ENCODE measurements at places on chromosomes 12 and 14. TPM values are rescaled to one million over a fixed set of nuclear protein-coding genes. Genes with fewer than 3 reads are reported as not detected.

The TMEM121 gene
- polyA plus RNA-seq, result 3.3 TPM

The NPFF gene
- 1.1 TPM for polyA plus RNA-seq

The KLRC3 gene
- 0.41 TPM for polyA plus RNA-seq

DNA sequence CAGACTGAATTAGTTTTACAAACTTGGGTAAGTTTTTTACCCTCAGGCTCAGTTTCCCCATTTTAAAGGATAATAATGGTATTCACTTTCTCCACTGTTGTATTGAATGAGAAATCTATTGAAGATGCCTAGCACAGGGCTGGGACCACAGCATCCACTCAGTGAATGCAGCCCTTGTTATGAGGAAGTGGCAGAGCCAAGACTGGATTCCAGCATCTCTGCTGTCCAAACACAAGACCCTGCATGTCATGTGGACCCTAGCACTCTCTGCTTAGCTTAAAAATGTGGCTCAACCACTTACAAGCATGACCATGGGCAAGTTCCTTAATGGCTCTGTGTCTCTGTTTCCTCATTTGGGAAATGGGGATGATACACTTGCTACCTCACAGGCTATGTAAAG, 24.1 kb upstream of the TRIM9 start:
- no peak for DNase-seq

DNA sequence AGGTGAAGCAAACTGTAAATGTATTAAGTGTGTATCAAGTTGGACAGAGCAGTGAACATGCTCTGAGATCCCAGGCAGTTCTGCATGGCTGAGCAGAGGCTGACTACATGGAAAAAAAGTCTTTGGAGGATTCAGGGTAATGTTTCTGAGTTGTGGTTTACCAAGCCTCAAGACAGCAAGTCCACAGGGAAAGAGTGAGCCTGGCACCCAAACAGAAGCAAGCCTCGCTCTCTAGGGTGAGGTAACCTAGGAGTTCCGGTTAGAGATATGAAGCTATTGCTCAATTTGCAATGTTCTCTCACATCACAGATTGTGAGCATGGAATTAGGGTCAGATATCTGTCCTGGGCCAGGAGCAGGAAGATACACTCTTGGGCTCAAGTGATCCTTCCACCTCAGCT, 158.6 kb downstream of the MON2 start:
- DNase-seq, result no peak

GRCh38 chr14:96376093-96376492, 12.8 kb downstream of the GSKIP start:
- no peak for DNase-seq

- DNase-seq, result no peak
Observed at GRCh38 chr14:55399852-55400251, 11.8 kb downstream of the ATG14 start.

DNA sequence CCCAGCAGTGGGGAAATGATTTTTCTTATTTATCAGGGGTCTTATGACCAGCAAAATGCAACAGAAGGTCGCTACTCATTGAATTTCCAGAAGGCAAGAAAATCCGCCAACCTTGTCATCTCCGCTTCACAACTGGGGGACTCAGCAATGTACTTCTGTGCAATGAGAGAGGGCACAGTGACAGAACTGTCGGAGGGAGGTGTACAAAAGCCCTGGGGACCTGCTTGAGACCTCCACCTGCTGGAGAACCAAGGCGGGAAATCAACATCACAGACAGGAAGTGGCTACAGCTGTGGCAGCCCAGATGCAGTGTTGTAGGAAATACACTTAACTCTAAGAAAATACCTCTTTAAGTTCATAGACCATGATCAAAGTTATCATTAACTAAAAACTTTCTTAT, 250.9 kb upstream of the OR4E1 start:
- no peak for DNase-seq

All from left lung (tissue), 14 donors.